ENCODE measurements at places on chromosomes 12 and 14.

DNA sequence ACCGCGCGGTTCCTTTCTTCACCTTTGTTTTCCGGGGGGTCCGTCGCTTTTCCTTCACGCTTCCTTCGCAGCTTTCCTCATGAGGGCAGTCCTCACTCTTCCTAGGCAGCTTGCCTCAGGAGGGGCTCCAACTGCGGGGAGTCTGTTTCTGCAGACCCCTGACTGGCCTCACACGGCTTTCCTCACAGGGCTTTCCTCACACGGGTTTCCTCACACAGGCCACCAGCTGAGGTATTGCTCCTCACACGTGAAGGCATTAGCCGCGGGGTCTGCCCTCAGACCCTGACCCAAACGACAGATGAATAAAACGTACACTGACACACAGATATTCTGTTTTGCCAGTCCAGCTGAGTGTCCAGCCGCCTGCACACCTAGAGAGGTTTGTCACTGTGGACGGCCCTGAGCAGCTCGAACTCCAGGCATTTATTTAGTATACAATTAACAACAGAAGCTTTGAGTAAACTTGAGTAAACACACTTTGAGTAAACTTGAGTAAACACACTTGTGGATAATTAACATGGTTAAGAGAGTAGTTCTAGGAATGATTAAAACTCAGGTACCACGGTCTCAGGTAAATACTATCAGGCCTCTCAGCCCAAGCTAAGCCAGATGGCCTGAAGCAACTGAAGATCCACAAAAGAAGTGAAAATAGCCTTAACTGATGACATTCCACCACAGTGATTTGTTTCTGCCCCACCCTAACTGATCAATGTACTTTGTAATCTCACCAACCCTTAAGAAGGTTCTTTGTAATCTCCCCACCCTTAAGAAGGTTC is 16.1 kb upstream of the LYZ start:
- DNase-seq: no peak

DNA sequence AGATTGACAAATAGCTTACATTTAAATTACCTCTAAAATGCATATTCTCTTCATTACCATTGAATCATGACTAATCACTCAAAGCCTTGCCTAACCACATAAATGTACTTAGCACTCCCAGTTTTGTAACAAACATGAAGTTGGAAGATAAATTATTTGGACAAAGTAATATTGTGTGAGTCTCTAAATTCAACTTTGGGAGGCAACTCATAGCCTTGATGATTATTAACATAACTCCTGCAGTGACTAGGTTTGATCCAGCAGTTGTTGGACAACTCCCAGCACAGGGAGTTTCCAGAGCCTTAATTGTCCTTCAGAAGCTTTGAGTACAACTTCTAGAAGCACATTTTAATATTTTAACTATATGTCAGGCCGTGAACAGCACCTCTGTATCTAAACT is 153.4 kb upstream of the PDZRN4 start:
- no peak for DNase-seq

DNA sequence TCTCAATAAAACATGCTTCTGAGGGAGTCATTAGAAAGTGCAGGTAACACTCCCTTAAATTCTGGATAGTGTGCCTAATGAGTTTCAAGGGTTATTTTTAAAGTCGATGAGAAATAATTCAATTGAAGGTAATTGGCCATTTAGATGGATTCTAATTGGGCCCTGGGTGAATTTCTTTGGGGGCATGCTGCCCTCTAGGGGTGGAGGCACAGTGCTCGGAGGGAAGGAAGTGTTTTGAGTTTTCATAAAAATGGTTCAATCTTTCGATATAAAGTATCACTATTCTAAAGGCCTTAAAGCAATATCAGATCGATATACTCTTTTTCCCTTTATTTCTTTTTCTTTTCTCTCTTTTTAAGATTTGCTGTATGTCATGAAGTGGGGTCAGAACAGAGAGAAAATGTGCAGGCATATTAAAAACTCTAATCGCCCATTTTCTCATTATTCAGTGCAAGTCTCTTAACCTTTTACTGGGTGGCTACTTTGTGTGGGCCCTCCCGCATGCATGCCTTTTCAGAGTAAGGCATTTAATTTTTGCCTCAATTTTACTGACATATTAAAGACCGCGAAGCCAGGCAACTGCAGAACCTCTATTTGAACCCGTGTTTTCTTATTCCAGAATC is 25.5 kb downstream of the NKX2-8 start:
- DNase-seq: no peak

DNA sequence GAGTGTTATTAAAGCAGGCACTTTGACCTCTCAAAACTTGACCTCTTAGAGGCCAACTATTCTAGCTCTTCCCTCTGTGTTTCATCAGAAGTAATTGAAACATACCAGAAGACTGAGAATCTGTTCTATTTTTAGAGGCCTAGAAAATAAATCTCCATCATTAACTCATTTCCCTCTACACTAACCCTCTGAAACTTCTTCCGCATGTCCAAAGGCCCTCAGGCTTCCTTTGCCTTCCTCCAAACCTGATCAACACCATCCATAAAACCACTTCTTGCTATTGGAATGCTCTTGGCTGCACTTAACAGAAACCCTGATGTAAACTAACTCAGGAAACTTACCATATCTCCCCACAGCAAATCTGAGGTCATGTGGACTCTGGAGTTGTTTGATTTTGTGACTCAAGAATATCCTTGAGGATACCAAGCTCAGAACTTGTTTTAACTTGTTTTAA is 196.4 kb downstream of the RPAP3 start:
- DNase-seq: no peak

GRCh38 chr12:4615667-4616066 is 33.2 kb downstream of the AKAP3 start:
- DNase-seq: no peak

DNA sequence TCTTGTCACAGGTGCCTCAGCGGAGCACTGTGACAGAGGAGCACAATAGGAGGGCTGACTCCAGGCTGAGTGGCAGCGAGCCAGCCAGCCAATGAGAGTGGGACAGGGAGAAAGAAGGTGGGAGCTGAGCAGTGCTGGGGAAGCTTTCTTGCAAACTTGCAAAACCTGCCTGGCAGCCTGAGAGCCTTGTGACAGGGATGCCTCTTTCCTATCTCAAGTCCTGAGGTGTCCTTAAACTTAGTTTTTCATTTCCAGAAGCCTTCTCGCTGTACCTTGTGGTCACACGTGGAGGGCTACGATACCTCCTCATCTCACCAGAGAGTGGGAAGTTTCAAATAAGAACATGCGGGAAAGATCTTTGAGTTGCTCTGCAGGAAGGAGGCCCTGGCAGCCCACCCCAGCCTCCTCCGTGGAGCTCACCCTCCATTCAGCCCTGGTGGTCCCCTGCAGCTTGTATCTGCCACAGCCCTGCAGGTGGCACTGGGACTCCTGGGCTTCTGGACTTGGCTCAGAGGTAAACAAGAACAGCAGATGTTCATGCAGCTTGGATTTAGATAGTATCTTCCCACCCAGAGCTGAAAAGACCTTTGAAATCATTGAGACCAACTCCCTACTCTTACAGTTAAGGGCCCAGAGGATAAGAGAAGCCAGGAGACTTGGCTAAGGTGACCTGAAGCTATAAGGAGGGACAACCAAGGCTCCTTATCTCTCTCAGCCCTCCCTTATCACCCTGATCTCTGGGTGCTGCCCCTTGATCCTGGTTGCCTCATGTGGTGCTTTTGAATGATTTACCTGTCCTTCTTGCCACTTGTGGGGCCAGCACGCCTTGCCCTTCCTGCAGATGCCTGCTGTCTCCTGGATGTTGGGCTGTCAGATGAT is 153.5 kb upstream of the MAX start:
- DNase-seq: no peak

- no peak for DNase-seq
Observed at GRCh38 chr12:108147279-108147678, 18.2 kb downstream of the WSCD2 start.

- DNase-seq: no peak
Observed at GRCh38 chr12:124369827-124370378, 75.0 kb downstream of the RFLNA start.

DNA sequence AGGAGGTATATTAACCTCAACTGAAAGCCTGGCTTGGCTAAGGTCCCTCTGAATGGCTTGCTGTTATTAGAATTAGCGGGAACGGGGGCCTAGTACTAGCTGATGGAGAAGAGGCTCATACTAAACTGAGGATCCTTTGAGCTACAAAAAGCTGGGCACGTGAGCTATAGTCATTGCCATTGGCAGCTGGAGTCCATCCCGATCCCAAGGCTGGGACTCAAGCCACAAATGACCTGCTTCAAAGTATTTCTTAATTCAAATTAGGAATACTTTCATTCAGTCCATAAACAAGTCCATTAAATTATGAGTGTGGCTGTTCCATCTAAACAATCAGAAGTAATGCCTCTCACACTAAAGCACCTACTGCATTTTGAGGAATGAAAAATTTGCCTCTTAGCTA is 114.5 kb downstream of the DACT1 start:
- no peak for DNase-seq

GRCh38 chr12:112752303-112752702 is 39.2 kb upstream of the RPH3A start:
- DNase-seq: no peak

- no peak for DNase-seq
Observed at GRCh38 chr12:130642856-130643255, 73.2 kb downstream of the RIMBP2 start.

DNA sequence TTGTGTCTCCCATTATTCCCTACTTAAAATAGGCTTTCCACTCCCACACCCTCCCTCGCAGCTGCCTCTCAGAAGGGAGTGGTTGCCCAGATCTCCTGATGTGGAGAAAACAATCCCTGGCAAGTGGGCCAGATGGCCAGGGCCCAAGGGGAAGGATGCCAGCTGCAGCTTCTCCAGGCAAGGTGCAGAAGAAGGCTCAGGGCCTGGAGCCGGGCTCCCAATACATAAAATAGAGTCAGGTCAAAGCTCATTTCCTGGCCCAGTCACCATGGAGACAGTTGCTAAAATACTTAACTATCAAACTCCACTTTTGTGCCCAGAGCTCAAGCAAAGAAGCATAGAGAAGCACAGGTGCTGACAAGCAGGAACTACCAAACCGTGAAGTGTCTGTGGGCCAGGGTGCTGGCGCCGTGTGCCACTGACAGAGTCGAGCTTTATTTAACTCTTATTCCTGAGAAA is 45.7 kb upstream of the ITPR2 start:
- no peak for DNase-seq

DNA sequence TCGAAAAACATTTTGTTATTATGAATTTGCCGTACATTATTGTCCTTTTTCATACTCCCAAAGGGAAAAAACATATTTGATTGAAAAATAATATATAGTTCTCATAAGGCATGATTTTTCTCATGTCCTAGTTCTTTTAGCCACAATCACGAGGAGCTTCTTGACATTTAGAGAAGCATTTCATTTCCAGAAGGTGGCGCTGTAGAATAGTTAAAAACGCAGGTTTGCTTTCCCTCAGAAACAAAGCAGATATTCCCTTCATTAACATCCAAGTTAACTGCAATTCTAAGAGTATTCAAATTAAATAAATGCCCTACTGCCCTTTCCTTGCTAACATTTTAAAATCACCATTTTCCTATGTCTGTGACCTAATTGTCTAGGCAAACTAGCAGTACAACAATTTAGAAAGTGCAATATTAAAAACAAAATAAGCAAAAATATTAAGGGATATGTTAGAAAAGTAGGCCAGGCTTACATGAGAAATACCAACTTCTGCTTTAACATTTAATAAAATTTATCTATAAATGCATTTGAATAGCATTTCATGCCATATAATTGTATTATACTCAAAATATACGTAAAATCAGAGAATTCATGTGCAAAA is 10.9 kb upstream of the PIK3C2G start:
- no peak for DNase-seq

DNA sequence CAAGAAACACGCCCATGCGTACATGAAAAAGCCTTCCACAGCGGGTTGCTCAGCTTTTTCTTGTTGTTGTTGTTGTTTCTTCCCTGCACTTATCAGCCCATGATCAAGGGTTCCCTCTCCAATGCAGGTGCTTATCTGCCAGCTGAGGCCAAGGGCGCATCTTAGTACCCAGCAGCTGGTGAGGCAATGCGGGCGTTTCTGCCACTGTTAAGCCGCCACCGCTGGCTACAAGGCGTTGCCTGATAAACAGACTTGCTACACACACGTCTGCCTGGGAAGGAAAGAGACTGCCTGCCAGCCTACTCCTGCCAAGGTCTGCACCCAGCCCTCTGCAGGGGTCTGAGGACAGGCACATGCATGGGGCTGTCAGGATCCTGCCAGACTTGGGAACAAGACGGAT is 345.9 kb downstream of the BCL11B start:
- no peak for DNase-seq

DNA sequence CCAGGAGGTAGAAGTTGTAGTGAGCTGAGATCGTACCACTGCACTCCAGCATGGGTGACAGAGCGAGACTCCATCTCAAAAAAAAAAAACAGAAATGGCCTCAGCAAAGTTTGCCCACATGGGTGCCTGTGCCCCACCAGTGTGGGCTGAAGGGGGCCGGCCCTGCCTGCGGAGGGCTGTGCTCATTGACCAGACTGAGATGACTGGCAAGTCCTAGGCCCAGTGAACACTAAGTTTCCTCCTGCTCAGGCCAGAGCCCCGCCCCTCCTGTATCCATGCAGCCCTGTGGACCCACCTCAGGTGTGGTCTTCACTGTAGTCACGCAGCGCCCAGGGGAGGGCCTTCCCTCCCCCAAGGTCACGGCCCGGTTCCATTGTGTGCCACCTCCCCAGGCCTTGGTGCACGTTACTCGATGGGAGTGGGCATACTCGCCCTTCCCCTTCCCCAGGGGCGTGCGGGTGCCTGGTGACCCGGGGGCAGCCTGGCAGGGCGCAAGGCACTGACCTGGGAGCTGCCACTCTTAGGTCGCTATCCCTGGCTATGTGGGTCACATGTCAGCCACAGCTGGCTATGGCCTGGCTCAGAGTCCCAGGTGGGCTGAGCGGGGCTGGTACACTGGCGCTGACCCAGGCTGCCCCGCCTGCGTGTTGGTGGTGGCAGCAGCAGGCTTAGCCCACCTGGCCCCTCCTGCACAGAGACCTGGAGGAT is 16.1 kb downstream of the INF2 start:
- no peak for DNase-seq

DNA sequence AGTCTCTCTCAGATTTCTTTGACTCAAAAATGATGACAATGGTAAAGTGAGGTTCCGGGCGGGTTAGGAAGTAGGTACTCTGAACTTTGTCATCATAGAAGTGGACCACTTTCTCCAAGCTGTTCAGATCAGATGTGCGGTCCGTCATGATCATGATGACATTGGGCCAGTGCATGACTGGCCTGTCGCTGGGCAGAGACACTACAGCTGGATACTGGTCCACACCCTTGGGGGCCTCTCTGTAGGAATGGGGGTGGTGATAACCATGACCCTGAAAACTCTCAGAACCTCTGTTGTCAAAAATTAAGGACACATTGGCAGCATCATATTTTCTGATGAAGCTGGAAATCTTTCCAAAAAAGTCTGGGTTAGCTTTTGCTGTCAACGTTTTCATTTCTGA is 28.2 kb downstream of the KICS2 start:
- no peak for DNase-seq

- no peak for DNase-seq
Observed at GRCh38 chr12:78732481-78732880, 132.1 kb upstream of the SYT1 start.

- DNase-seq: no peak
Observed at GRCh38 chr12:212415-212714, 1.6 kb downstream of the SLC6A12 start.
